Omental fat pad (tissue), 4 donors: ENCODE measurements at places on chromosomes 5 and 9.

DNA sequence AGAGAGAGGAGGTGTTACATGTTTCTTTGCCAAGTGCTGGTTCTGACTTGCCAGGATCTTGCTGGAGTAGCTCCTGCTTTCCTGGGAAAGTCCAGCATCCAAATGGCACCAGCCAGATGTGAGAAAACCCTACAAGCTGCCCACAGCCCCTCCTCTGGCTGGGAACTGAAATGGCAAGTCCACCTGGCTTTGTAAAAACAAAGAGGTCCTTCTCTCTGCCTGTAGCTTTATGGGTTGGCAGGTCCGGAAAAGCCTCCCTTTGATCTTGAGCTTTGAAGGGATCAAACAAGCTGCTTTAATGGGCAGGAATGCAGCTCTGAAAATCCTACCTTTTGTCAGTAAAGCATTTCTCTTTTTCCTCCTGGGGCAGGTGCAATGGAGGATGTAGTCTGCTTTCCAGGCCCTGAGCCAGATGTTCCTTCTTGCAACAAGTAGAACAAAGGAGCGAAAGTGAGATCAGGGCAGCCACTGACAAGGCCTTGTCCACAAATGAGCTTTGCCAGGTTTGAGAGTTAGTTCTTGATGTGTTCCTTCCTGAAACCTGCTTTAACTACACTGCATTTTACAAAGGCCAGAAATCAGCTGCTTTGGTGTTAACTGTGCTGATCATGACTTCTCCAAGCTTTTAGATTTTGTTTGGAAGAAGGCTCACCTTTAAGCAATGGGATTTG is 456.7 kb downstream of the ZNF608 start:
- no peak for DNase-seq

- no peak for DNase-seq
Measured at GRCh38 chr5:135913713-135914626, 18.3 kb upstream of the IL9 start.

GRCh38 chr5:178273665-178274541 is 41.3 kb upstream of the PHYKPL start:
- DNase-seq, result no peak

GRCh38 chr5:112822456-112822855 is 38.6 kb upstream of the SRP19 start:
- DNase-seq, result no peak

- no peak for DNase-seq
Measured at GRCh38 chr9:128899566-128900322, 17.8 kb downstream of the LRRC8A start.

DNA sequence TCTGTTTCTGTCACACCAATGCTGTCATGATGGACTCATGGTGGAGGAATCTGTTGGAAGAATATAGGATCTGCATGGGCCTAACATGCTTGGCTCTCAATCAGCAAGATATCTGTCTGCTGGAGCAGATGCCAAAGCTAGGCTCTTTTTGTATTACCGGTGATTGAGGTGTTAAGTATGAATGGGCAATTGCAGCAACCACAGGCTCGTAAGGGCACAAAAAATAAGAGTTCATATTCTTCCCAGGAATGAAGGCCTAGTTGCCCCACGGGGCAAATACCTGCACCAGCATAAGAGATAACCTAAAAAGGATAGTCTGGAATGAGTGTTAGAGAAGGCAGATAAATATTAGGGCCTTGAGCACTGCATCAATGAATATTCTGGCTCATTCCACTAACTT is 679.5 kb upstream of the COX7C start:
- DNase-seq, result no peak

DNA sequence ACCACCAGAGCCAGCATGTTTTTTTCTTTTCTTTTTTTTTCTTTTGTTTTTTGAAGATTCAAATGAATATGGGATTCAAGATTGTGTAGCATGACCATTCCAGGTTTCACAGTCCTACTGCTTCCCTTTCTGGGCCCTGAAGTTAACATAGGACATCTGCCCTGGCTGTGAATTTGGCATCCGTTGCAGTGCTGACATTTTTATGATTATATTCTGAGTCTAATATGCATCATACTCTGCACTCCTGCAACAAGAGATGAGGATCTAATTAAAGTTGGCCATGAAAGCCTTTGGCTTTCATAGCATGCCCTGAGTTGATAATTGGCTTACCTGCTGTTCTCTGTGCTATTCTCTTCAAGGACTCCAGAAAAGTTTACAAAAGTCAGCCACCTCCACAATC is 29.8 kb downstream of the C5orf22 start:
- no peak for DNase-seq

DNA sequence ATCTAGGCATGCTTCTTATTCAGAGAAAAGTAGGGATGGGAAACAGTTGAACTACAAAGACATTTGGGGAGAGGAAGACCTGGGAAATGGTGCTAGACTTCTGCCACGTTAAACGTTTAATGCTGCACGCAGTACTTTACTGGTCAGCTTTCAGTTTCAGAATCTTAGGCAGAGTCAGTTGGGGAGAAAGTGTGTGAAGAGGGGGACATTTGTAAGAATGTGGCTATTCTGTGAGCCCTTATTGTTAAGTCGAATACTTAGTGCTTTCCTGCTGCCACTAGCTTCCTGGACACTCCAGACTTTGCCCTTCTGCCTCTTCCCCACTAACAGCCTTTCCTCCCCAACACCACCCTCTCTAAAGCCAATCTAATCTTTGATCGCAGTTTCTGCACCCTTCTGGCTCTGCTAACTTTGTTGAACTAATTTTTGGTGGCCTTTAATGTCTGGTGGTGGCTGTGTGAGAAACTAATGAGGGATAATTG is 6.1 kb downstream of the CYSTM1 start:
- DNase-seq, result no peak

GRCh38 chr5:137560420-137560819 is 61.3 kb upstream of the SPOCK1 start:
- no peak for DNase-seq

DNA sequence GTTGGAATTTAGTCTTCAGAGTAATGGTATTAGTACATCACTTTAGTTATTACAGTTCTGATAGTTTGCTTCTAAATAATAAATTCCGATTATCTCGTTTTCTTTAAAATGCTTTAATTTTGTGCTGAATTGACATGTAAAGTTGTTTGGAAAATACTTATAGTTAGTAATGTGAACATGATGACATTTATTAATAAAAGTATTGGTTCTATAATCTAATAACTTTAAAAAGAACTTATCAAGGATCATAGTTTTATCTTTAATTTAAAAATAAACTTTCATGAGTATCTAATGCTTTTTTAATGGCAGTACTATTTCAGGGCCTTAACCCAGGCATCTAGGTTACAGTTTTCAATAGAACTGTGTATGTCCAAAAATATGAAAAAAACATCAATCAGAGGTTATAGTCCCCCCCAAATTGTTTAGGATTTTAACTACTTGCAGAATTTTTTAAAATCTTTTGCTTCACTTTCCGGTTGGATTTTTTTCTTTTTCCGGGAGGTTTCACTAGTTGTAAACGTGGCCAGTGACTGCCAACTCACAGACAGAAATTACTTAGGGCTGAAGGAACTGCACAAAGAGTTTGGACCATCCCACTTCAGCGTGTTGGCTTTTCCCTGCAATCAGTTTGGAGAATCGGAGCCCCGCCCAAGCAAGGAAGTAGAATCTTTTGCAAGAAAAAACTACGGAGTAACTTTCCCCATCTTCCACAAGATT is 680 bp downstream of the GPX8 start:
- DNase-seq, result no peak

- DNase-seq, result no peak
Measured at GRCh38 chr9:137969008-137969407, 91.4 kb downstream of the CACNA1B start.

DNA sequence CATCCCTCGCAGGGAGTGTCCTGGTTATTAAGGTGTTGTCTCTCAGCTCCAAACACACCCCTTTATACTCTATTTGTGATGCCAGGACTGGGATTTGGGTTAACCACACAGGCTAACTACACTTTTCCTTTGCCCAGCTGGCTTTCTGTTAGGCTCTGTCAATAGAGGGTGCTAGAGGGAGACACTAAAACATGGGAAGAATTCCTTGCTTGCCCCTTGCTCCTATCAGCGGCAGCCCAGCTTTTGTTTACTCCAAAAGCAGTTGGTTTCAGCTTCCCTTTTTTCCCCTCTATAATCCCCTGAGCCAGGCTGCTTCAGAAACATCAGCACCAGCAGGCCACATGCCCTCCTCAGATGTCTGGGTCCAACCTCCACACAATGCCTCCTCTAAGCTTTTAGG is 297.1 kb downstream of the KCTD16 start:
- no peak for DNase-seq

DNA sequence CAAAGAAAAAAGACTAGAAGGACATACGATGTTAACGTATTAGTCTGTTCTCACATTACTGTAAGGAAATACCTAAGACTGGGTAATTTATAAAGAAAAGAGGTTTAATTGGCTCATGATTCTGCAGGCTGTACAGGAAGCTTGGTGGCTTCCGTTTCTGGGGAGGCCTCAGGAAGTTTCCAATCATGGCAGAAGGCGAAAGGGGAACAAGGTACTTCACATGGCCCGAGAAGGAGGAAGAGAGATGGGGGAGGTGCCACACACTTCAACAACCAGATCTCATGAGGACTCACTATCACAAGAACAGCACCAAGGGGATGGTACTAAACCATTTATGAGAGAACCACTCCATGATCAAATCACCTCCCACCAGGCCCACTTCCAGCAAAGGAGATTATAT is 110.1 kb downstream of the CARTPT start:
- DNase-seq, result no peak

DNA sequence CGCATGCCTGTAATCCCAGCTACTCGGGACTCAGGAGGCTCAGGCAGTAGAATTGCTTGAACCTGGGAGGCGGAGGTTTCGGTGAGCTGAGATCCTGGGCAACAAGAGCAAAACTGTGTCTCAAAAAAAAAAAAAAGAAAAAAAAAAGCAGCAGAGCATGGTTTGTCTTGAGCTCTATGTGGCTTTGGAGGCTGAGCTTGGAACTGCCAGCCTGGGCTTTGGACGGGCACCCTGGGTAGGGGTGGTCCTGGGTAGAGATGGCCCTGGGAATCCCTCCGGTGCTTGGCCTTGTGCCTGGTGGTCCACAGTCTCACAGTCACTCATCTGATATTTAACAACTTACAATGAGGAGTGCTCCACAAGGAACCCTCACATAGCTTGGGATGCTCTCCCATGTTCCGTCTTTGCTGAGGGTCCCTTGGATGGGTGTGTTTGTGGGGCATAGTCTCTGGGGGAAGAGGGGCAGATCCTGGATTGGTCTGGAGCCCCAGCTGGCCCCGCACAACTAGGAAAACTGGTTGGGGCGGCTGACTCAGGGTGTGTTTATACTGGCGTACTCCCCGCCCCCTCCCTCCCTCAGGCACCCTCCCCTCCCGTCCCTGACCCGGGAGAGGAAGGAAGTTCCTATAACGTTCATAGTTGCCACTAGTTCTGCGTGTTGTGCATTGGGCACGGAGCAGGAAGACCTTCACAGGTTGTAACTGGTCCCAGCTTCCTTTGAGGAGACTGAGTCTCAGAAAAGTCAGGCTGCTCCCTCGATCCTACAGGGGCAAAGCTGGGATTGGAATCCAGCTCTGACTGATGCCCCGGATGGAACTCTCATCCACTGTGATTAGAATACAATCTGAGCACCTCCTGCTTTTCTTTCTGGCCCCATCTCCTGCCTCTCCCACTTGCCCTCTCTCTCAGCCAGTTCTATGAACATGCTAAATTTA is 11.2 kb downstream of the IER5L start:
- no peak for DNase-seq

DNA sequence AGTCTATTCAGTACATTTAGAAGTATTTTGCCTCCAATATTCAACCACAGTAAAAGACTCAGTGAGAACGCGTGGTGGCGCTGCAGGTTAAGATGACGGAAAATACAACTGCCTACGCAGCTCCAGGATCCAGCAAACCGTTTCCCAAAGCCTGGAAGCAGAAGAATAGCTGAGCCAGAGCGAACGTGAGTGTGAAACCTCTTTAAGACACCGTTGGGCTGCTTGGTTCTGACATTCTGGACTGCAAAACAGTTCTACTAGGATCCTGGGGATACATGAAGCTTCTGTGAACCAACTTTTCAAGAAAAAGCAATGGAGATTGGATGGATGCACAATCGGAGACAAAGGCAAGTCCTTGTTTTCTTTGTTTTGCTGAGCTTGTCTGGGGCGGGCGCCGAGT is at the start of gene PCDHB16:
Gene PCDHB16 (plus strand): TSS at position 140 of the 400 bp plus-strand sequence. CDS start 173 bp downstream, at position 313.
- no peak for DNase-seq

GRCh38 chr5:32330126-32330971 is 17.6 kb upstream of the MTMR12 start:
- no peak for DNase-seq

GRCh38 chr5:131413605-131414559 is 150.0 kb downstream of the CDC42SE2 start:
- no peak for DNase-seq

GRCh38 chr9:73116880-73117279 is 34.8 kb upstream of the ANXA1 start:
- no peak for DNase-seq

- DNase-seq, result no peak
Measured at GRCh38 chr5:5350101-5350500, 72.4 kb upstream of the ICE1 start.

- DNase-seq, result no peak
Measured at GRCh38 chr5:108303086-108303485, 78.8 kb downstream of the FBXL17 start.

DNA sequence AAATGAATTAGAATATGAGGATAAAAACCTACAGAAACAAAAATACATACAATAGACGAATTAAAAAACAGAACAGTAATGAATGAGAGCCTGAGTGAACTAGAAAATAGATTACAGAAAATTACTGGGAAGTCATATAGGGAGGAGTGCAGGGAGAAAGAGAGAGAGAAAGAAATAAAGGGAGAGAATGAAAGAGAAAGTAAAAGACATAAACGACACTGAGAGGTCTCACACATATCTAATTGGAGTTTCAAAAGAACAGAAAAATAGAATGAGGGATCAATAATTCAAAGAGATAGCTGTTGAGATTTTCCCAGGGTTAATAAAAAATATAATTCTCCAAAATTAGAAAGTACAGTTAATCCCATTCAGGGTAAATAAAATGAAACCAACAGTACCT is 156.4 kb upstream of the FTMT start:
- no peak for DNase-seq

DNA sequence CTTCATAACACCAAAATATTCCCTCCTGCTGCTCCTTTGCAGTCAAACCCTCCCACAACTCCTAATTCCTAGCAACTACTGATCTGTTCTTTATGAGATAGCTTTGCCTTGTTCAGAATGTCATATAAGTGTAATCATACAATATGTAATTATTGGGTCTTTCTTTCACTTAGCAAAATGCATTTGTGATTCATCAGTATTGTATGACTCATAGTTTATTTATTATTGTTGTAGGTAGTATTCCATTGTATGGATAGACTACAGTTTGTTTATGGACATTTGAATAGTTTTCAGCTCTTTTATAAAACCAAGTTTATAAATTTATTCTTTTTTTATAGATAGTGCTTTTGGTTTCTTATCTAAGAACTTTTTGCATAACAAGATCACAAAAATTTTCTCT is 468.2 kb upstream of the KIF2A start:
- DNase-seq, result no peak

DNA sequence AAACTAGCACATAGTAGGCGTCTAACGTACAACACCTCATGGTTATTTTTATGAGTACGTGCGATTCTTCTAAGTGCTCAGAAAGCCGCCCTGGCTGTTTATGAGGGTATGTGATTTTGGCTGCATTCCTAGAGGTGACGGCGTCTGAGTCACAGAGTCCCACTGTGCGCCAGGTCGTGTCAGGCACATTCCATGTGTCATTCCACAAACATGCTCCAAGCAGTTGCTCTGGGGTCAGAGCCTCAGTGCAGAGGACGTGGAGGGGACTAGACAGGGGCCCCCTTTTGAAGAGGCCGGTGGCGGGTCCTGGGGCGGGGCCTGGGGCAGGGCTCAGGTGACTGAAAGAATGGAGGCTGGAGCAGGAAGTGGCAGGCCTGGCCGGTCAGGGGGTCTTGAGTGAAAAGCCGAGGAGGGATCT is 51.9 kb downstream of the NEK6 start:
- no peak for DNase-seq
